ENCODE measurements at places on chromosomes 13 and 19.

- no peak for DNase-seq
These were observed 11.7 kb upstream of the TMEM255B start for GRCh38 chr13:113747291-113747833.

- DNase-seq = peak; percentile 73
These were observed at the start of gene CDC42EP5 for GRCh38 chr19:54473071-54473891. Gene CDC42EP5 (minus strand): TSS chr19:54473296. CDS start chr19:54465547, 7,749 bp downstream.

DNA sequence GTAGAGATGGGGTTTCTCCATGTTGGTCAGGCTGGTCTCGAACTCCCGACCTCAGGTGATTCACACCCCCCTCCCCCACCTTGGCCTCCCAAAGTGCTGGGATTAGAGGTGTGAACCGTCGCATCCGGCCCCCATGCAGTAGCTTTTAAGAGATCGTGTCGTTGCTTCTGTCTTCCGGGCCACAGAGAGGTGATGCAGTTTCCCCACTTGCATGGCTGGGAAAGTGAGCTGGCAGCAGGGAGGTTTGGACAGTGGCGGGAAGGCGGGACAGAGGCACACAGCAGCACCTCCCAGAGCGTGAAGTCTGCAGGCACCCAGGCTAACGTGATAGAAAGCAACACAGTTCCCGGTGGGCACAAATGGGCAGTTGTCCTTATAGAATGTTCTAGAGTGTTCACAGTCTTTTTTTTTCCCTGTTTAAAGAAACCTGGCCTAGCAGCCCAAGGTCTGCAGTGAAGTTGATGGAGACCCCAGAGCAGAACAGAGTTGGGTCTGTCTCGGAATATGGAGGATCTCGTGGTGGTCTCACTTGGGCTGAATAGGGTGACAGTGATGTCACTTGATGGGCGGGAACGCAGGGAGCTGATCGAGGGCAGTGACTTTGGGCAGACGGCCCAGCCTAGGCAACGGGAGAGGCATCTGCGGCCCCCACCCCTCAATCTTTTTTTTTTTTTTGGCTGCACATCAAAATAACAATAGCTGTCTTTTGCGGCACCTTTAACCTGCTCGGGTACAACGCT is 4.9 kb downstream of the UHRF1 start:
- no peak for DNase-seq

- no peak for DNase-seq
These were observed 191.1 kb downstream of the RGCC start for GRCh38 chr13:41648314-41648935.

- no peak for DNase-seq
These were observed 97.8 kb downstream of the UQCRFS1 start for GRCh38 chr19:29115181-29115580.

DNA sequence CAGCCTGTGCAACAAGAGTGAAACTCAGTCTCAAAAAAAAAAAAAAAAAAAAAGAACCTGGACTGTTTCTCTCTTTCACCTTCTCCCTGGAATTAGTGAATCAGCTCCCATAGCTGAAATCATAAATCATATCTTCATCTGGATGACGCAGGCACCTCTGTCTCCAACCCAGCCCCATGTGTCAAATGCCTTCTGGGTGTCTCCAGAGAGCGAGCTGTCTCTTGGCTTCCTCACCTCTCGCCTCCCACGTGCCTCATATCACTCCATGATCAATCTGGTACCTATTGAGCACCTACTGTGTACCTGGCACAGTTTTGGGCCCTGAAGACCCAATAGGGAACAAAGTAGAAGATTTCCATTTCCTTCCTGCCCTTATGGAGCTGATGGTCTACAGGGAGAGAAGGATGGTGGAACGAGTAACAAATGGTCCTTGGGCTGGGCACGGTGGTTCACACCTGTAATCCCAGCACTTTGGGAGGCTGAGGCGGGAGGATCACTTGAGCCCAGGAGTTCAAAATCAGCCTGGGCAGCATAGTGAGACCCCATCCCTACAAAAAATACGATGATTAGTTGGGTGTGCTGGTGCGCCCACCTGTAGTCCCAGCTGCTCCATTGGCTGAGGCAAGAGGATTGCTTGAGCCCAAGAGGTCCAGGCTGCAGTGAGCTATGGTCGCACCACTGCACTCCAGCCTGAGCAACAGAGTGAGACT is 2.5 kb downstream of the HSD11B1L start:
- no peak for DNase-seq

DNA sequence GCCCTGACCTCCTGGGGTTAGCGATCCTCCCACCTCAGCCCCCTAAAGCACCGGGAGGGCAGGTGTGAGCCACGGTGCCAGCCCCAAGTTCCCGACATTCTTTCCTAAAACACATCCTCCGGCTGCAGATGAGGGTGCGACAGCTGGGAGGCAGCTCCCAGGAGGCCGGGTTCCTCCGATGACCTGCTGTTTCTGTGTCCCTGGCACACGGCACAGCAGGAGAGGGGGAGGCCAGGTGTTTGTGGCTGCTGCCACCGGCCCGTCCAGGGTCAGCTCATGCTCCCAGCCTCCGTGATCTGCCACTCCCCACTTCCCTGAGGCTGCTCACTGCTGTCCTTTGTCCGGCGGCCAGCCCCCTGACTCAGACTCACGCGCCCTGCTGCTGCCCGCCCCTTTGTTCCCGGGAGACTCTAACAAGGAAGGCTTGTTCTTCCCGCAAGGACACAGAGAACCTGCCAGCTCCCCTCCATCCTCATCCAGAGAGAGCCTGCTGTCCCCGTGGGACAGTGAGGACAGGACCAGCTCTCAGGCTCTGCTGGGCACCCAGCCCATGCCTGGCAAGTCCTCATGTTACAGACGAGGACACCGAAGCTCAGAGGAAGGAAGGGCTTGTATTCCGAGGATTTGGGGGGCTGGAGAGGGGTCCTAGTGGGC is 10.6 kb upstream of the MADCAM1 start:
- no peak for DNase-seq

DNA sequence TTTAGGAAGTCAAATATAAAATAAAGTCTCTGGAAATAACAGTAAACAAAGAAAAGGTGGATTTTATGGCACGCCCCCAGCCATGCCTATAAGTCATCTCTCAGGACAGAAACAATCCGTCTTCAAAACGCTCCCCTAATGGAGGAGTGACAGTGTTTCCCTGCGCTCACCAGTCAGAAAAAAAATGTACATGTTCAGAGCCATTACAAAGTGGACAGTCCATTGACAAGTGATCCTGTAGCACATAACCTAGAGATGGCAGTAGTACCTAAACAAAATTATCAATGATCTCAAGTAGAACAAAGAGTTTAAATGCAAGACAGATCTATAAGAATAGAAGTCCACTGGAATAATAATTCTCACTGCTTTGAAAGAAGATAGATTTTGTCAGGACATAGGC is 891.7 kb upstream of the MIR17HG start:
- DNase-seq = no peak

DNA sequence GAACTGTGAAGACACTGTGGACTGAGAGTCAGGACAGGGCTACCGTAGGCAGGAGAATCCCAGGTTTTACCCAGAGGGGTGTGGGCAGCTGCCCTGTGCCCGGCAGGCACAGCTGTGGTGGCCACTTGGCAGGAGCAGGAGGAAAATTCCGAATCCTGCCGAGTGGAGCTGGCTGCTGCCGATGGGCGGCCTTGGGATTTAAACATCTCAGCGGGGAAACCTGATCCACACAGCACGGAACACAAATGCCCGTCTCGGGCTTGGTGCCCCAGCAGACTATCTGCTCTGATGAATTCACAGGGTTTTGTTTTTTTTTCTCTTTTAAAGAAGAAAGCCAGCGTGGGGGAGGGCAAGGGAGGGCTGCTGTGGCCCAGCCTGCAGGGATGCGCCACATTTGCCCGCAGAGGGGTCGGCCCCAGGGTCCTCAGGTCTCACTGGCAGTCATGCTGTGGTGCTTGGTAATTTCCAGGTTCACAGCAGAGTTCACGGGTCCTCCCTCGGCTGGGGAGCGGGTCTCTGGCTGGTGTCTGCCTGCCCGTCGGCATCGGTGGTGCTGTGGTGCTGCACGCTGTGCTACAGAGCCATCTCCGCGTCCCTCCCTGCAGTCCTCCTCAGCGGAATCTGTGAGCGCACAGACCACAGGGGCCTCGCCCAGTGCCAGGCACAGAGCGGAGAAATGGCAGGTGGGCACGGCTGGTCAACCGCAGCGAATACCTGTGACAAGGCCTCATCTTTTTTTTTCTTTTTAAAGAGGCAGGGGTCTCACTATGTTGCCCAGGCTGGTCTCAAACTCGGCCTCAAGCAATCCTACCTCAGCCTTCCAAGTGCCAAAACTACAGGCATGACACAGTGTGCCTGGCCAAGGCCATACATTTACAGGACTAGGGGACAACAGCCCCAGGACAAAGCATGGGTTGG is 28.1 kb downstream of the MPND start:
- DNase-seq = no peak

DNA sequence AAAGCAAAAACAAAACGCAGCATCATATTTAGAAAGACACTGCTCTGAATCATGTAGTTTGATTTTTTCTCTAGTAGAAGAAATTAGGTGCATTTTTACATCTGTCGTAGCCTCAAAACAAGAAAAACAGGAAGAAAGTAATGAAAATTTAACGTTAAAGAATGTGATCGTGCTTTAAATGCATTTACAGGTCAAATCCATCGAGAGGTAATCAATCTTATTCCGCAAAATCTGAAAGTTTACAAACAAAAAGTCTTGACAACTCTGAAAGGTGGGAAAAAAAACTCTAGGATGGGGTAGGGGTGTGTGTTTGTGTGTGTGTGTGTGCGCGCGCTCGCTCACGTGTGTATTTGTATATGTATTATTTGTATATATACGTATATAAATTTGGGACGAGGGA is 10.2 kb downstream of the POU4F1 start:
- DNase-seq = no peak

GRCh38 chr13:52411629-52412028 is 5.7 kb upstream of the THSD1 start:
- no peak for DNase-seq

All from left renal pelvis (tissue), 4 donors.